ENCODE measurements at places on chromosomes 6 and 20. TPM values are rescaled to one million over a fixed set of nuclear protein-coding genes. Genes with fewer than 3 reads are reported as not detected.

GRCh38 chr6:101114703-101115102 lies 233.6 kb upstream of the ASCC3 start:
- DNase-seq: no peak
- 0 out of 2 replicates have a peak, but pooled peaks cover 1% of the 10 kb centered on the region for H3K27me3 ChIP-seq
- H3K4me1 ChIP-seq: no peaks in the 10 kb centered on the region

- H3K27ac ChIP-seq: no peak overlapping the region
- no peak for DNase-seq
- no peaks in the 10 kb centered on the region for H3K27me3 ChIP-seq
- H3K4me1 ChIP-seq: no peaks in the 10 kb centered on the region
- H3K4me3 ChIP-seq: no peak overlapping the region
These were observed 111.8 kb downstream of the PSMB1 start for GRCh38 chr6:170441316-170441715.

GRCh38 chr6:136420853-136421252 lies 129.4 kb downstream of the MAP7 start:
- peaks cover 5% of the 10 kb centered on the region for H3K27me3 ChIP-seq
- no peak overlapping the region for H3K4me3 ChIP-seq
- no peak overlapping the region for H3K27ac ChIP-seq
- no peaks in the 10 kb centered on the region for H3K36me3 ChIP-seq
- DNase-seq: no peak

- H3K27me3 ChIP-seq: peaks cover 4% of the 10 kb centered on the region
- no peaks in the 10 kb centered on the region for H3K4me1 ChIP-seq
- no peak overlapping the region for H3K4me3 ChIP-seq
- no peaks in the 10 kb centered on the region for H3K36me3 ChIP-seq
- no peak overlapping the region for H3K27ac ChIP-seq
These were observed 5.9 kb upstream of the KIAA1755 start for GRCh38 chr20:38266426-38266825.

- H3K27me3 ChIP-seq: no peaks in the 10 kb centered on the region
- no peak overlapping the region for H3K4me3 ChIP-seq
- no peak for DNase-seq
- no peaks in the 10 kb centered on the region for H3K4me1 ChIP-seq
- H3K36me3 ChIP-seq: no peaks in the 10 kb centered on the region
These were observed 46.9 kb upstream of the NAA20 start for GRCh38 chr20:19970256-19970765.

GRCh38 chr20:58995461-58996225 lies 11.4 kb downstream of the CTSZ start:
- H3K4me1 ChIP-seq: peaks cover 14% of the 10 kb centered on the region
- H3K27ac ChIP-seq: no peak overlapping the region
- H3K4me3 ChIP-seq: no peak overlapping the region
- no peak for DNase-seq
- H3K36me3 ChIP-seq: peaks cover 57% of the 10 kb centered on the region

DNA sequence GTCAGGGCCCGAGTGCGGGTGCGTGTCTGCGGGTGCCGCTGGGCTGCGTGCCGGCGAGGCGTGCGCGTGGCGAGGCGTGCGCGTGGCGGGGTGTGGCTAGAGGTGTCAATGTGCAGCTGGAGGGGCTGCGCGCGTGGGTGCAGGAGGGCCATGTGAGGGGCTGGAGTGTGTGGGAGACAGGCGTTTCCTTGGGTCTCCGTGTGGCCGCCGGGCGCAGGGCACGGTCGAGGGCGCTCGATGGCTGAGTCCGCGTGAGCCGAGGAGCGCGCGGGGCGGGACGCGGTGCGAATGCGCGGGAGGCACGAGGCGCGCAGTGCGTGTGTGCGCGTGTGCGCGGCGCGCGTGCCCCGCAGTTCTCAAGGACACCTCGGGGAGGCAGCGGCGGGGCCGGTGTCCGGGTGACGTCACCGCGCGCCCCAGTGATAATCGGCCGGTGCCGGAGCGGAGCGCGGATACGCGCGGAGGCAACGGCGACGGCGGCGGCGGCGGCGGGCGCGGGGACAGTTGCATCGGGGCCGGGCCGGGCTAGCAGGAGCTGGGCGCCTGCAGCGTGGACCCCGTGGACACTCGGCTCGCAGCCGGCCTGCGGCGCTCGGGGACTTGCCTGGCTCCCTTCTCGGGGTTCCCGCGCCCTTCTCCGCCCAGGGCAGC lies 38.7 kb downstream of the YTHDF1 start:
- H3K36me3 ChIP-seq: no peaks in the 10 kb centered on the region
- no peak overlapping the region for H3K4me3 ChIP-seq

DNA sequence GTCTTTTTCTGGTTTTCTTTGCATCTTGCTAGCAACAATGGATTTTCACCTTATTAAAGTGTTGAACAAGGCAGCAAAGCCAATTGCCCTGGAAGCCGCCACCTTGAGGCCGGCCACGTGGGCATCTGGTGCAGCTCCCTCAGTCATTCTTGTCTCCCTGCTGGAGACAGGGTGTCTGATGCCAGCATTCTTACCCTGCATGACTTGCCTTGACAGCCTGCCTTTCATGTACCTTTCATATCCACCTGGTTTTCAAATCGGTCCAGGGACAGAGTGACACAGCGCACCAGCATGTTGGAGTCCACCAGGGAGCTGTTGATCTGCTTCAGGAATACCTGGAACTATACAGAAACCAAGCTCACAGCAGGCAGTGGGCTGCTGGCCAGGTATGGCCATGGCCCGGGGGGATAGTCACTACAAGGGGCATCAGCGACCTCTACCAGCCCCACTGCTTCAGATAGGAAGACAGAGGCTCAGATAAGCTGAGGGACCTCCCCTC lies 49.8 kb downstream of the MYH7B start:
- no peak overlapping the region for H3K27ac ChIP-seq
- H3K4me3 ChIP-seq: no peak overlapping the region
- no peaks in the 10 kb centered on the region for H3K27me3 ChIP-seq
- DNase-seq: no peak

The CNBD2 gene
- total RNA-seq: 4.7 TPM

The C6orf120 gene
- 20.7 TPM for total RNA-seq

The BTN1A1 gene
- 1.1 TPM for total RNA-seq

The DIDO1 gene
- 56.4 TPM for total RNA-seq

The ESR1 gene
- not detected for total RNA-seq

Data from GM12878 (cell line).